Stimulated activated CD8-positive, alpha-beta memory T cell treated with anti-CD3 and anti-CD28 coated beads, Interleukin-4, amount 100 ng/mL, for 1 hour (primary cell): ENCODE measurements at places on chromosomes 3 and 15.

GRCh38 chr15:37100966-37101215, 542 bp upstream of the MEIS2 start:
- no peak for DNase-seq

DNA sequence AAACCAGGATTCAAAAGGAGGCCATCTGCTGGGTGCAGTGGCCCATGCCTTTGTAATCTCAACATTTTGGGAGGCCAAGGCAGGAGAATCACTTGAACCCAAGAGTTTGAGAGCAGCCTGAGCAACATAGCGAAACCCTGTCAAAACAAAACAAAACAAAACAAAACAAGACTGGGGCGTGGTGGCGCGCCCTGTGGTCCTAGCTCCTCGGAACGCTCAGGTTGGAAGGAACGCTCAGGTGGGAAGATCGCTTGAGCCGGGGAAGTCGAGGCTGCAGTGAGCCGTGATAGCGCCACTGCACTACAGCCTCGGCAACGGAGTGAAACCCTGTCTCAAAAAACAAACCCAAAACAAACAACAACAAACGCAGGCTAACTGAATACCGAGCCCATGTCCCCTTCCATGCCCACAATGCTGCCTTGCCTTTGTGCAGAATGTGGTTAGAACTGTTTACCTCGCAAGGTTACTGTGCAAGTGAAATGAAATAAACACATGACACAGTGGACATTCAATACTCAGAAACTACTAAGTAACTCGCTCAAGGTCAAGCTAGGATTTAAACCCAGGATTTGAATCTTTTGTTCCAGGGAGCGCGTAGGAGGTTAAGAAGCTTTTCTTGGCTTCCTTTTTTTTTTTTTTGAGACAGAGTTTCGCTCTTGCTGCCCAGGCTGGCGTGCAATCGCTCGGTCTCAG, 766 bp upstream of the EMC4 start:
- no peak for DNase-seq

GRCh38 chr15:89888214-89888804, 5.5 kb downstream of the AP3S2 start:
- no peak for DNase-seq

GRCh38 chr3:10557781-10558373, 52.5 kb upstream of the ATP2B2 start:
- no peak for DNase-seq

DNA sequence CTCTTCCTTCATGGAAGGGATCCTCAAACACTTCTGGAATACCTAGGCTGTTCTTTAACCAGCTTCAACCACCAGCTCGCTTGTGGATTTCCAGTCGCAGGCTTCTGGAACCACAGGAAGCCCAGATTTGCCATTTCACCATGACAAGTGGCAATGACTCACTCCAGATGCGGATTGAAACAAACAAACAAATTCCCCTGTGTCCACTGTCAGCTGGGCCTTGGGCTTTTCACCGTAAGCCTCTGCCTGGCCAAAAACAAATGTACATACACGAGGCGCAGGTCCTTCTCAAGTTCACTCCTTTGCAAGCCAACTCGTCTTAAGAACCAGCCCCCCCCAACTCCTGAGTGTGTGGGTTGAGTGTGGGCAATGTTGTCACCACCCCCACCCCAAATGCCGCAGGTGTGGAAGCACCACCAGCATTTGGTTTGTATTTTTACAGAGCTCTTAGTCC, 8.8 kb downstream of the BCL6 start:
- no peak for DNase-seq
